ENCODE measurements at places on chromosomes 11 and 22.
A peak's percentile ranks its signal among the peaks of the same experiment; 100 is the strongest.

DNA sequence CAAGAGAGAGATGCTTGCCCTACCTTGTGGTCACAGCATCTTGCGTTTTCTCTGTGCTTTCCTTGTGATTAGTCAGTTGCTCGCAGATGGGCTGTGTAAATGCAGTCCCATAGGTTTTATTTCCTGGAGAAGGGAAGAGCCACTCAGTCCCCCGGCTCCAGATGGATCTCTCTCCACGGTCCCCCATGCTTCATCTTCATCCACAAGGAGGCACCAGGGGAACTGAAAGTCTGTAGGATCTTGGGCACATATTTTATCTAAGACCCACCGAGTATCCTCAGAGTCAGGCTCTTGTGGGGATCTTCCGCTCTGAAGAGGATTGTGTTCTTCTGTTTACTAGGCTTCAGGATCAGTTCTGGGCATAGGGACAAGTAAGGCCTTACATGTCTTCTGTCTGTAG is 66.8 kb upstream of the E2F8 start:
- DNase-seq: no peak

- no peak for DNase-seq
Observed at GRCh38 chr22:24730864-24731263, 43.7 kb downstream of the PIWIL3 start.

GRCh38 chr11:97854877-97855276 is 1165.9 kb upstream of the CNTN5 start:
- DNase-seq: no peak

- DNase-seq: no peak
Observed at GRCh38 chr11:34827228-34827627, 89.0 kb downstream of the APIP start.

DNA sequence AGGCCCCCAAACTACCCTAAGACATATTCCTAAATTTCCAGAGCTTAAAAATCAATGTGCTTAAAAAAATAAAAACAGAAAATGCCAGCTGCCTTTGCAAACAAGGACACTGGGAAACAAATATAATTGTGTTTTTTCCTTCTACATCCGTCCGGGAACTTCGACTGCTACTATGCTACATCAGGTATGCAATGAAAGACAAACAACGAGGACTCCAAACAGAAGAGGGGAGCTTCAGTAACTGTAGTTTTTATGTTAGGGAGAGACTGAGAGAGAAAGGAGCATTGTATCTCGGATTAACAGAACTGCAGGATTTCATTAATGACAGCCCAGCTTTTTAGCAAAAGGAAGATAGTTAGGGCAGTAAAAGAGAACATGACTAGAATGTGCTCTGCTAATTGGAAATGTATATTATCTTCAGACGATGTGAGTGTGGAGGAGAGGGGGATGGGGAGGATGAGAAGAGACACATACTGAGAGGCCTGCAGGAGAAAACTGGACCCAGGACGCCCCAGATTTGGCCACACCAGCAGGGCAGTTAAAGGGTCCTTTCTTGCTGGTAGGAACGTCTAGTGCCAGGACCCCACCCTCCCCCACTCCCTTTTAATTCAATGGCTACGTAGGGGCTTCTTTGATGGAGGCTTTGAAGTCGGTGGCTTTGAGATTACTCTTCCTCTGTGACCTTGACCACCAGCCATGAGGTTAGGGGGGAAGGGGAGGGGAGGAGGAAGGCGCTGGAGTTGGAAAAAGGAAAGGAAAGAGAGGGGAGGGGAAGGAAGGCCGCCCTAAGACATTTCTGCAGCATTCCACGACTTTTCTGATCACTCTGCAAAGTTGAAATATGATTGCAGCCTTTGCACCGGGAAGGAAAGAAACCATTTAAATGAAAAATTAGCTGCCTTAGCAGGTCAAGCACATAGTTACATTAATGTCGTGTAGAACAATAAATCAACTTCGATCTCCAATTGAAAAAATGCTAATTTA is 187.1 kb downstream of the BLID start:
- DNase-seq: no peak

DNA sequence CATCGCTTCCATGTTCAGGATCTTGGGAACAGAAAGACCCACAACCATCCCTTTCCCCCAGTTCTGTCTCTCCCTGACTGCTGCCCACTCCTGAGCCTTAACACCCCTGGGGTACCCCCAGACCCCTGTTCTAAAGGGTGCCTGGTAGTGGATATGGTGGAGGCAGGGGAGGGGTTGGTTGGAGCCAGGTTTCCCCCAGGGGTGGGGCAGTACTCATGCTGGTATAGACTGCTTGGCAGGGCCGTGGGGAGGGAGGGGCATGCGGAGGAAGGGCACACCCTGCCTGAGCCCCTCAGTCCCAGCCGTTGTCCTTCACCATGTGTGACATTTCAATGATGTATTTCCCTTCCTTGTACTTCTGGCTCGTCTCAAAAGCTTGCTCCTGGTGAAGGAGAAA is 4.0 kb downstream of the YPEL4 start:
- DNase-seq: no peak

- no peak for DNase-seq
Observed at GRCh38 chr11:122601141-122602125, 54.1 kb upstream of the UBASH3B start.

- DNase-seq: no peak
Observed at GRCh38 chr11:132988411-132988810, 543.9 kb downstream of the OPCML start.

DNA sequence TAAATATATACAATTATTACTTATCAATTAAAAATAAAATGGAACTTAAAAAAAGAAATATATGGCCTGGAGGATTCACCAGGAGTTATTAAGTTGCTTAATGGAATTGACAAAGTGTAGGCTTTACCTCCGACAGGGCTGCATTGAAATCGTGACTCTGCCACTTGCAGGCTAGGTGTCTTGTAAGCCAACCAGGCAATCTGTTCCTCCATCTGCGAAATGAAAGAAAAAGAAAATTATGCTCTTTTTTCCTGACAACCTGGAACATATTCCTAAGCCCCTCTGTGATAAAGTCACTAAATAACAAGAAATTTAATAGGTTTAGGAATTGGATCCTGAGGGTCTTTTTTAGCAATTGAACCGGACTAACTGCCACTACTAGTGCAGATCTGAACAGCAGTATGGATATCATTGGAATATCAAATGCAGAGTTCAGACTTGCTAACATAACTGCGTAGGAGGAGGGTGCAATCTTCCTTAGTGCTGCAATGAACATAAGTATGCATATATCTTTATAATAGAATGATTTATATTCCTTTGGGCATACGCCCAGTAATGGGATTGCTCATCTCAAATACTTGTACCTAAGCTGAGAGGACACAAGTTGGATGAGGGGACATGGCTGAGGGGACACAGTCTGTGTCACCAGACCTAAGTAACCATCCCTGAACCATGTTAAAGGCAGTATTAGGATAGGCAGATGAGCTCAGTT is 42.5 kb upstream of the CEP126 start:
- no peak for DNase-seq

DNA sequence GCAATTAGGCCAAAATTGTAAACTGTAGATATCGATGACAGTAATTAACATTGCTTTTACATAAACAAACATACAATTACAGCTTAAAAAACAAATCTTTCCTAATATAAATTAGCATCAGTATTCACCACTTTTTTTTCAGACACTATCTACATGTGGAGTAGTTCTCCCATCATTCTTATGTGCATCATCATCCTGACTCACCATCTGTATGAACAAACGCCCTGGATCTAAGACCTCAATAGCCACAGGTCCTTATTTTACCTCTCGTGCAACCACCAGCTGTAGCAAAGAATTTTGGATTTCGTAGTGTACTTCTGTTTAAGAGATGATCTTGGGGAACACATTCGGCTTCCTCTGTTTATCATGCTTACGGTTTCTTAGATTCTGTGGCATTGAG is 551.9 kb upstream of the KIRREL3 start:
- DNase-seq: no peak

- no peak for DNase-seq
Observed at GRCh38 chr22:39684702-39685281, 114.2 kb downstream of the CACNA1I start.

GRCh38 chr11:110892741-110893285 is 180.6 kb upstream of the ARHGAP20 start:
- DNase-seq: no peak

GRCh38 chr22:42281284-42281683 is 10.8 kb upstream of the TCF20 start:
- no peak for DNase-seq

GRCh38 chr11:103091064-103091800 is 728 bp downstream of the DCUN1D5 start:
- DNase-seq: peak; percentile 46

DNA sequence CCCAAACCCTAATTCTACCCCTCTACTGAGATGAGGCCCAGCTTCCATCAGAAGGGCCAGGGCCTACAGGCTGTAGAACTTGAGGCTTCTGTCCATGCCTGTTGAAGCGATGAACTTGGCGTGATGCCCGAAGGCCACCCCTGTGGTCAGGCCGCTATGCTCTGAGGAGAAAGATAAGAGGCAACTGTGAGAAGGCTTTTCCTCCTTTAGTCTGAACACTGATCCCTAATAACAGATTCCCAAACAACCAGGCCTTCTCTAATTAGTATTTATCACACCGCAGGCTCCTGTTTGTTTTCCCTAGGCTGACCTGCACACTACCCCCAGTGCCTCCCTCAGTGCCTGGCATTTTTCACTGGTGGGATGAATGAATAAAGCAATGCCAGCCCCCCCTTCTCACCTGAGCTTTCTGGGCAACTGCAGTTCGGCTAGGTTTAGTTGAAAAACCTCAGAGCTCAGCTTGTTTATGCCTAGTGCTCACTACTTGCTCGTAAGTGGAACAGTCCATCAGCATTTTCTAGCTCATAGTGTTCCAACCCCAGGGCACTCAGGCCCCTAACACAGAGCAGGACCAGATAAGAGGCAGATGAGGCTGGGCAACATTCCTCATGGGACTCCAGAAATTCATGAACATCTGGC is 15.2 kb downstream of the PRPF19 start:
- DNase-seq: no peak

DNA sequence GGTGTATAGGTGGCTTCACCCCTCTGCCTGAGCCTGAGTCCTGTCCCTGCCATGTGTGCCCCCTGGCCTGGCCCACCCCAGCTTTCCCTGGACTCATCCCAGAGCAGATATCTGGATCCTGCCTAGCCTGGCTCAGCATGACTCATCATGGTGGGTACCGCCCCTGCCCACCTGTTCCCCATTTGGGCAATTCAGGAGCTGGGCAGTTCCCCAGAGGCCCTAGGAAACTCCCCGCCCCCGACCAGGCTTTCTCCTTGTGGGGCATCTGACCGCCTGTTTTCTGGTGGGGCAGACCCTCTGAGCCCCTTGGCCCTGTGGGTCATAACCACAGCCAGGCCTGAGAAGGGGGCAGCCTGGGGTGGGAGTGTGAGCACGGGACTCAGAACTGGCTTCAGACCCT is 4.4 kb downstream of the TSPO start:
- no peak for DNase-seq

DNA sequence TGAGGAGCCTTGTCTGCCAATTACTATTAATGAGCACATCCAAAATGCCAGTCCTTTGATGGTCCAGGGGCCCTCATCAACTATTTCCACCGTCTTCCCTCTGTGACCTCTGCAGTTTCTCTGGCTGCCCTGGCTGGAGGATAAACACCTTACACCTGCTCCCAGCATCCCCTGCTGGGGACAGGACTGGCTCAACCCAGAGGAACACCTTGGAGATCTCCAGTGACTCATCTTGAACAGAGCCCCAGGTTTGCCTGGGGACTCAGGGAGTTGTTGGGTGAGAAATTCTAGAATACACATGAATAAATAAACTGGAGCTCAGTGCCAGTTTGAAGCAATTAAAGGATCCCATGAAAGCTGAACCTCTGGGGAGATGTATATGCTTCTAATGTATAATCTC is 24.0 kb upstream of the ELF5 start:
- DNase-seq: no peak

- no peak for DNase-seq
Observed at GRCh38 chr11:63855975-63856374, 17.1 kb downstream of the MARK2 start.

GRCh38 chr22:34804604-34805003 is 261.4 kb upstream of the ISX start:
- DNase-seq: no peak

DNA sequence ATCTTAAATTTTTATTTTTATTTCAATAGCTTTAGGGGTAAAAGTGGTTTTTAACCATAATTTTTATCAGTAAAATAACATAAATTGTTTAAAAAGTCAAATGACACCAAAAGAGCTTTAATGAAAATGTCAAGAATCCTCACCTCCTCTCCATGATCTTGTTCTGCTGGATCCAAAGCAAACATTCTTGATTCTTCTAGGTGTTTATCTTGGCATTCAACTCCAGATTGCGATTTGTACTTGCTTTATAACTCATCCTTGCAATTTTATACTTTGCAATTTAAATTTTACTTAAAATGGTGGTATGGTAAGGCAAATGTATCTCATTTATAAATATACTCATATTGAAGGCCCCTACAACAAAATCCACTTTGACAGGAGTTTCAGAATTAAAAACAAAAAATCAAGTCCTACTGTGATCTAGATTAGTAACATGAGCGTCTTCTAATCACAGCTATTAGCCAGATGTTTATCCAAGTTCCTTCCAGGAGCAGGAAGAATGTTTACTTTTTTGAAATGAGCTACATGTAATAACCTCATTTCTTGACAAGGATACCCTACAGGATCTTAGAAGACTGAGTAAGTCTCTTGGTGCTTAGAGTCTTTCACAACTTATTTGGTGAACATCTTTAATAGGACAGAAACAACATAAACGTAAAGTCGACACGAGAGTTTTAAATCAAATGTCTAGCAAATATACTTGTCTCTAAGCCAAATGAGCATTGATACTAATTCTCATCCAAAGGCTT is 72.4 kb upstream of the CARD18 start:
- no peak for DNase-seq

Data from LoVo (cell line).